Right ventricle myocardium inferior (tissue), 1 donor: ENCODE measurements at places on chromosomes 4 and X.

- no peak for DNase-seq
These were observed 19.2 kb downstream of the F11 start for GRCh38 chr4:186285147-186285546.

GRCh38 chr4:187608001-187608421 lies 387.6 kb upstream of the ZFP42 start:
- DNase-seq: no peak

DNA sequence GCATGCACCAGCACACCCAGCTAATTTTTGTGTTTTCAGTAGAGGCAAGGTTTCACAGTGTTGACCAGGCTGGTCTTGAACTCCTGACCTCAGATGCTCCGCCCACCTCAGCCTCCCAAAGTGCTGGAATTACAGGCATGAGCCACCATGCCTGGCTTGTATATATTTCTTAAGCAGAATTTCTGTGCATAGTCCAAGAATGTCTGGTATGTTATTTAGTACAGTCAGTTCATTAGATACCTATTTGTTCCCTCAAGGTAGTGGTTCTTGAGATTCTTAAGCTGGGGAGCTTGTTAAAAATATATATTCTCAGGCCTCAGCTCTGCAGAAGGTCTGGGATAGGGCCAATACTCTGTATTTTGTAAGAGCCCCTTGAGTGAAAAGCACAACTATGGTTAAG lies 4.6 kb upstream of the SERTM2 start:
- DNase-seq: no peak

DNA sequence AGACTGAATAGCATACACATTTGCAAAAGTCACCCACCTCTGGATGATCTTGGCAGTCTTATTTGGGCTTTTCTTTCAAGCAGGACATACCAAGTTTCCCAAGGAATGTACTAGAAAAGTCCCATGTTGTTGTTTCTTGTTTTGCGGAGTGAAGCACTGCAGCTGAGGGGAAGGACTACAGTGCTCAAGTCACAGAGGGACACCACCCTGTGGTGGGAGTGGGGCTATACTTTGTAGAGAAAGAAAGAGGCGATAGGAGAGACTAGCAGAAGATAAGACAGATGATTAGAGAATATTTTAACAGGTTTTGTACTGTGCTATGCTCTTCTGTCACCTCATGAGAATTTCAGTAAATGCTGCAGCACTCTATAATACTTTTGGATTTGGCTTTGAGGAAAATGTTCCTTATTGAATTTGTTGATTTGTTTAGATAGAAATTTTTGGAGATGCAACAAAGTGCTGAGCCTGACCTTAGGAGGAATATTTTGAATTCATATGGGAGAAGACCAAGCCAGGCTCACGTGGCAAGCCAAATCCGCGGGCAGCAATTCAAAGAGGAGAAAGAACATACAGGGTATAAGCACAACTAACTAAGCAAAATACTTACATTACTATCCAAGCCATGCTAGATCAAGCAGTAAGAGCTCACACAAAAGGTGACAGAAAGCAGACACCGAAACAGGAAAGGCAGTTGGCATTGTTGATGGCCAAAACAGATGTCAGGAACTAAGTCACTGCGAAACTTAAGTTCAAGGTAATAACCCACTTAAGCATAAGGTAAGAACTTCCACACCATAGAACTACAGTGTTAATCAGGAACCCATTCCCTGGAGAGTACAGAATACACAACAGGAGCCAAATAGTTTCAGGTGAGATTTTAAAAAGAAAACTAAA lies 280.3 kb upstream of the INTU start:
- DNase-seq: no peak

DNA sequence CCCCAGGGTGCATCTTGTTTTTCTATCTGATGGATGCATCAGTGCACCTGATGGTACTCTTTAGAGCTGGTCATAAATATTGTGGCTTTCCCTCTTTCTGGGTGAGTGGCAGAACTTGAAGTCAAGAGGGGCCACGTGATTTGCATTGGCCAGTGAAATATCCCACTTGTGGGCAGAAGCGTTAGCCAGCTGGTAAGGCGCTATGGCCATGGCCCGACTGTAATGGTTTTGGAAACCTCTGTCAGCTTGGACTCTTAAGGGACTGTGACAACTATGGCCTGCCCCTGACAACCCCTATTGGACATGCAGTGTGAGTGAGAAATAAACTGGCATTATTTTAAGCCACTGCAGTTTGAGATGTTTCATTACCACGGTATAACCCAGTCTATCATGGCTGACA lies 72.8 kb downstream of the SEL1L3 start:
- no peak for DNase-seq

DNA sequence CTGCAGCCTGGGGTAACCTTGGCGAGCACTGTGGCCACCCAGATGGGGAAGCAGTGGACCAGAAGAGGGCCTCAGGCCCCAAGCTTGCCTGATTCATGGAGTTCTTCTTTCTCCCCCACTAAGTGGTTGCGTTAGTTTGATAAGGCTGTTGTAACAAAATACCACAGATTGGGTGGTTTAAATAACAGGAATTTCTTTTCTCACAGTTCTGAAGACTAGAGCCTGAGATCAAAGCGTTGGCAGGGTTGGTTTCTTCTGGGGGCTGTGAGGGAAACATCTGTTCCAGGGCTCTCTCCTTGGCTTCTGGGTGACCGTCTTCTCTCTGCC lies 105.7 kb upstream of the GATB start:
- DNase-seq: no peak

DNA sequence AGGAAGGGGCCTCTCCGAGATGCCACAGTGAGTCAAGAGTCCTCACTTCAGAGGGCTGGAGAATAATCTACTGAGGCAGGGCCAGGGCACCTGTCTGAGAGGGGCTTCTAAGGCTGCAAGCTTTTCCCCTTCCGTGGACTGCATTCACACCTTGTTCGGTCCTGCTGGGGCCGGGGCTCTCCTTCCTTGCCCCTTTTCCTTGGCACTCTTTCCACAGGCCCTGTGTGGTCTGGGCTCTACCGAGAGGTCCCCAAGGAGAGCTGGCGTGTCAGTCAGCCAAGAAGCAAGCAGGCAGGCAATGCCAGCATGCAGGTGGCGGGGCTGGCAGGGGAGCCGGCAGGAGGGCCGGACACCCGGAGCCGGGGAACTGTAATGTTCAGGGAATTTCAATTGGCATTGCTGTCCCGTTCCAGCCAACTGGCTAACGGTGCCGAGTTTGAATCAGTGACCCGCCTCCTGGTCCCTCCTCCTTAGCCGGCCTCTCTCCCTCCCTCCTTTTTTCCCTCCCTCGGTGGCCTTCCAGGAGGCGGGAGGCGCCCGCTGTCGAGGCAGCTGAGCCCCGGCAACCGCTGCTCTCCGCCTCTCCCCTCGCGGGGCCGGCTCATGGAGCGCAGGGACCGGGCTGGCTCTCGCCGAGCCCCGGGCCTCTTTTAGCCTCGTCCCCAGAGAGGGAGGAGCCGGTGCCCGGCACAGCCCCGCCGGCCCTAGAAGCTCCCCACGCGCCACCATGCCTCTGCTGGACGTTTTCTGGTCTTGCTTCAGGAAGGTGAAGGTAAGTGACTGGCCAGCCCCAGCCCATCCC lies at the start of gene STARD8:
STARD8 (plus strand) TSS at position 511 of the 802 bp plus-strand sequence; CDS start at position 728, 217 bp downstream.
- peak; percentile 66 for DNase-seq

- DNase-seq: no peak
These were observed 64.5 kb upstream of the GEMIN8 start for GRCh38 chrX:14094191-14094590.

DNA sequence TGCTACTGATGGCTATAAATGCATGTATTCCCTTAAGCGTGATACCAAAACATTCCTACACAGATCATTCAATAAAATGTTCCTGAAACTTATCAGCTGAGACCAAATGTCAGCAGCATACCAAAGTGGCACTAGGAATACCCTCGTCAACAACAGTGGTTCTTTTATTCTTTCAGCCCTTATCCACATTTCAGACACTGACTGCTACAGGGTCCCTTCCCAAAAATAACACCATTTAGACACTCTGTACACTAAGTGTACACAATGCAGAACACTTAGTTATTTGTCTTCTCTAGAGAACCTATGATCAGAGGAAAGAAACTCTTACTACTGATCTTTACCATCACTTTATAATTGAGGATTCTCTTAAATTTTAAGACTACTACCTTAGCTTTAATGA lies 94.1 kb downstream of the ATRX start:
- no peak for DNase-seq

DNA sequence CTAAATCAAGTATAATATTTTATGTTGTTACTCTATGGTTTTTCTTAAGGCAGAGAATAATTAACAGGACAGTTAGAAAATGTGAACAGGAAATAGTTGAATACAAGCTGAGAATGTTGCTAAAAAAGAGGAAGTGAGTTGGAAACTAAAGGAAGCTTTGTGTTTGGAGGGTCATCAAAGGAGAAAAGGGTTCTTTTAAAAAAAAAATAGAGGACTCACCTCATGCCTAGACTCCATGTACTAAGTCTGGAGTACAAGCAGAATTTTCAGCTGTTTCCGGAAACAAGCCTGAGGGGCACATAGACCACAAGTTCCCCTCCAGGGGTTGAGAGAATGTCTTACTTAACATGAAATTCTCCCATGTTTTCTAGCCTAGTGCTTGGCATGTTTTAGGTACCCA lies 20.1 kb upstream of the MAP7D3 start:
- no peak for DNase-seq

DNA sequence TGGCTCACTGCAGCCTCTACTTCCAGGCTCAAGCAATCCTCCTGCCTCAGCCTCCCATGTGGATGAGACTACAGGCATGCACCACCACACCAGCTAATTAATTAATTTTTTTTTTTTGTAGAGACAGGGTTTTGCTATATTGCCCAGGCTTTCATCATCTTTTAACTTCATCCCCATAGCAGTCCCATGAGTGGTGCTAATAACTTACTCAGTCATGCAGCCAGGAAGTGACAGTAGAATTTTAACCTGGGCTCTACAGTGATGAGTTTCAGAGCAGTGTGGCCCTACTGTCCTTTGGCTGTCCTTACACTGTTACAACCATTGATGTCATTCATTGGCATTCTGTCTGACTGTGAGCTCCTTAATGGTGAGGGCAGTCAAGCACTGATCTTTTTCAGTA lies 3.9 kb upstream of the OCIAD2 start:
- DNase-seq: no peak

- no peak for DNase-seq
These were observed 1.4 kb downstream of the TMA16 start for GRCh38 chr4:163495900-163496299.

DNA sequence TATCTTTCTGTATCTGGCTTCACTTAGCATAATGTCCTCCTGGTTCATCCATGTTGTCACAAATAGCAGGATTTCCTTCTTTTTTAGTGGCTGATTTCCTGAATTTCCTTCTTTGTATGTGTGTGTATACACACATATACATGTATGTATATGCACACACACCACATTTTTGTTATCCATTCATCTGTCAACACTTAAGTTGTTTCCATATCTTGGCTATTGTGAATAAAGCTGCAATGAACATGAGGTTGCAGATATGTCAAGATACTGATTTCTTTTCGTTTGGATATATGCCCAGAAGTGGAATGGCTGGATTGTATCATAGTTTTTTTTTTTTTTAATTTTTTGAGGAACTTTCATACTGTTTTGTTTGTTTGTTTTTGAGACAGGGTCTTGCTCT lies 76.2 kb downstream of the WNK3 start:
- no peak for DNase-seq

DNA sequence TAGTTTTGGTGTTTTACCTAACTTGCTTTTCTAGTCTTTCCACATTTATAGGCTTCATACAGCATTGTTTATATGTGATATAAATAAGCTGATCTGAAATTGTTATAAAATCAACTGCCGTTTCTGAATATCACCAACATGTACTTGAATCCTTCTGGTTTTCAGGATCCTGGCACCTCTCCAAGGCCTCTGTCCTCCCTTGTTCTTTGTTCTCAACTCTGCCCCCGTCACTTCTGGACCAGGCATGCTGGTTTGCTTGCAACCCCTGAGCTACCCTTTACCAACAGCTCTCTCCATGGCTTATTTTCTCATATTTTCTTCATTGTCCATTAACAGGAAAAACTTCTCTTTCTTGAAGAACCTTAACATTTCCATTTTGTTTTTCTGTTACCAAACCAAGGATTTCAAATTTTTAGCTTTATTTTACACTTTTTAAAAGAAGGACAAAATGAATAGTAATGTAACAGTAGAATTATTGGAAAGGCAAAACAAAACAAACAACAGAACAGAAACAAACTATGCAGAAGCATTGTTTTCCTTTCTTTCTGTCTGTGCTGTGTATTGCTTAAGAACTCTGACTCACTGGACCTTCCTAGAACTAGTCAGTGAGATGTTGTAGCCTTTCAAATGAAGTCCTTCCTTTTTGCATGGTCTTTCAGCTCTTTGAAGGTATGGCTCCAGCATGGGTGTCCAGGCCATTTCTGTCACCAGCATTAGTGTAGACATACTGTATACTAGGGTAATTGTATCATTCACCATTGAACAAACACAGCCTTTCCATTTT lies 44.8 kb downstream of the BANK1 start:
- DNase-seq: no peak

DNA sequence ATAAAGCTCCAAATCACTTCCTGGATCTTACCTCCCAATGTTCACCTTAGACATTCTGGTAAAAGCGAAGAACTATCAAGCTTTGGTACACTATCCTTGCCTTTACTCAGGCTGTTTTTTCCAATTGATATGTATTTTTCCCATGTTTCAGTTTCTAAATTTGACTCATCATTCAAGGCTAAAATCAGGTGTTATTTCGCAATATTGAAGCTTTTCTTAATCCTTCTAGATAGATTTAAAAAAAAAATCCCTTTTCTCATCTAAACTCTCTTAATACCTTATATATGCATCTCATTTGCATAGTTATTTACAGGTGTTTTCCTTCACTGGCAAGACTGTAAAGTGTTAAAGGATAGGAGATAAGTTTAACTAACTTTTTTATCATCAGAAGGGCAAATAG lies 608.1 kb upstream of the FAM241A start:
- DNase-seq: no peak

DNA sequence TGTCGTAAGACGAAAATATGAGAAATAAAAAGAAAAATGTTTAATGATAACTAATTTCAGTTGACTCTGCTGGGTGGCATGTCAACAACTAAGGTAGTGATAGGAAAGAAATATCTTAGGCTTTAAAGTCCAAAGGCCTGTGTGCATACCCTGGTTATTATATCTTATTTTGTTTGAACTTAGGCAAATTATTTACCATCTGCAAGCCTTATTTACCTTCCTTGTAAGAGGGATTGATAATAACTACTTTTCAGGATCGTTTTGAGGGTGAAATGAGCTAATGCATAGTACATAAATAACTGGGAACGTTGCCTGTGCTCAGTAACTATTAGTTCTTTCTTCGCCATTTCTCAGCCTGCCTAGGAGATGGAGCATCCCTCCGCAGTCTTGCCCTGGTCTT lies 41.6 kb upstream of the TAB3 start:
- no peak for DNase-seq
